ENCODE measurements at places on chromosomes 1 and 21. TPM values are rescaled to one million over a fixed set of nuclear protein-coding genes. Genes with fewer than 3 reads are reported as not detected.

Gene CCDC24
- 7.0 TPM for total RNA-seq

Gene AMY1A
- not detected for total RNA-seq

Gene TMPRSS15
- total RNA-seq, result not detected

Gene DAB1
- total RNA-seq, result not detected

Gene PPIAL4G
- not detected for total RNA-seq

Gene ZNF695
- 2.7 TPM for total RNA-seq

Gene SPRR2E
- not detected for total RNA-seq

Gene SPRR1B
- total RNA-seq, result not detected

Gene DNAJC28
- 0.49 TPM for total RNA-seq

Gene GBP6
- not detected for total RNA-seq

Gene GPR37L1
- 0.21 TPM for total RNA-seq

Gene FMO5
- total RNA-seq, result 0.29 TPM

Gene LYST
- total RNA-seq, result 3.6 TPM

Gene RIPPLY3
- total RNA-seq, result 0.46 TPM

Gene MYOM3
- total RNA-seq, result 5.8 TPM

Gene AADACL3
- not detected for total RNA-seq

Gene MMEL1
- total RNA-seq, result not detected

Gene LMX1A
- not detected for total RNA-seq

Gene TEKT2
- not detected for total RNA-seq

Gene KPRP
- total RNA-seq, result not detected

Gene SLC5A9
- not detected for total RNA-seq

Gene CFAP74
- not detected for total RNA-seq

Gene FLG
- total RNA-seq, result 0.02 TPM

Gene ALX3
- not detected for total RNA-seq

Gene LYSMD1
- total RNA-seq, result 5.8 TPM

Gene SHE
- total RNA-seq, result 0.16 TPM

Gene HAX1
- total RNA-seq, result 94.3 TPM

Gene TSPEAR
- total RNA-seq, result not detected

Gene UTS2
- not detected for total RNA-seq

Gene KANK4
- total RNA-seq, result 0.74 TPM

Gene OR6F1
- total RNA-seq, result not detected

Gene ORC1
- total RNA-seq, result 17.9 TPM

Gene LEFTY2
- total RNA-seq, result not detected

Gene MYBPH
- total RNA-seq, result not detected
